ENCODE measurements at places on chromosomes 2 and 18.

GRCh38 chr2:26772064-26773001, 8.2 kb downstream of the SLC35F6 start:
- peak; percentile 50 for DNase-seq

- DNase-seq: no peak
Measured at GRCh38 chr2:212863185-212863588, 288.2 kb downstream of the IKZF2 start.

GRCh38 chr2:31579996-31580320, 780 bp downstream of the SRD5A2 start:
- no peak for DNase-seq

- DNase-seq: peak; percentile 77
Measured at GRCh38 chr2:25617948-25618646, 55.3 kb downstream of the DTNB start.

- DNase-seq: peak; percentile 55
Measured at GRCh38 chr2:112705575-112705974, 15.2 kb upstream of the NT5DC4 start.

DNA sequence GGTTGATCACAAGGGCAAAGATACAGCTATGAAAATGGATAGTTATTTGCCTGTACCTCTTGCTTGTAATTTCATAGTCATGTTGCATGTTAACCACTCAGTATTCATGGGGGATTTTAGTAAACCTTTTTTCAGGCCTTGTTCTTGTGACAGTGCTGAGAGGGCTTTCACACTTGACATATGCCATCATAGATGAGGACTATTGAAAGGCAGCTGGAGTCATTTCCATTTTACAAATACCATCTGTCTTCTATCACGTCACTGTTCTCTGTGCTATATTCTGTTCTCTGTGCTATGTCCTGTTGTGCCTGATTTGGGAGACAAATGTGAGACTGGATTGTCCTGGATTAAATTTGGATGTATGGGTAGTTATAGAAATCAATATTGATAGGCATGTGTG, 131.7 kb downstream of the LYPD6B start:
- DNase-seq: no peak

DNA sequence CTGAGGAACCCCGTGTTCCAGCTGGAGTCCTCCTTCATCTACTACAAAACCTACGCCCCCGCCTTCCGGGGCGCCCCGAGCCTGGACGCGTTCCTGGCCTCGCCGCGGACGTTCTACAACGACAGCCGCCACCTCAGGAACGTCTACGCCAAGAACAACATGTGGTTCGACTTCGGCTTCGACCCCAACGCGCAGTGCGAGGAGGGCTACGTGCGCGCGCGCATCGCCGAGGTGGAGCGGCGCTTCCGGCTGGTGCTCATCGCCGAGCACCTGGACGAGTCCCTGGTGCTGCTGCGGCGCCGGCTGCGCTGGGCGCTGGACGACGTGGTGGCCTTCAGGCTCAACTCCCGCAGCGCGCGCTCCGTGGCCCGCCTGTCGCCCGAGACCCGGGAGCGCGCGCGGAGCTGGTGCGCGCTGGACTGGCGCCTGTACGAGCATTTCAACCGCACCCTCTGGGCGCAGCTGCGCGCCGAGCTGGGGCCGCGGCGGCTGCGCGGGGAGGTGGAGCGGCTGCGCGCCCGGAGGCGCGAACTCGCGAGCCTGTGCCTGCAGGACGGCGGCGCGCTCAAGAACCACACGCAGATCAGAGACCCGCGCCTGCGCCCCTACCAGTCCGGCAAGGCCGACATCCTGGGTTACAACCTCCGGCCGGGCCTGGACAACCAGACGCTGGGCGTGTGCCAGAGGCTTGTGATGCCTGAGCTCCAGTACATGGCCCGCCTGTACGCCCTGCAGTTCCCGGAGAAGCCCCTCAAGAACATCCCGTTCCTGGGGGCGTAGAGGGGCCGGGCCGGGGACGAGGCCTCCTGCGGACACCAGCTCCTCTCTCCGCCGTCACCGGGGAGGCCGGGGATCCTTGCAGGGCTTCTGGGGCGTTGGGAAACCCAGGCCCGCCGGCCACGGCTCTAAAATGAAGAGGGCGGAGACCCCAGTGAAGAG, 5.3 kb upstream of the NEU4 start:
- DNase-seq: no peak

GRCh38 chr2:203878063-203878462, 10.5 kb downstream of the CTLA4 start:
- peak; percentile 21 for DNase-seq

GRCh38 chr18:58239879-58240278, 195.9 kb downstream of the NEDD4L start:
- no peak for DNase-seq

DNA sequence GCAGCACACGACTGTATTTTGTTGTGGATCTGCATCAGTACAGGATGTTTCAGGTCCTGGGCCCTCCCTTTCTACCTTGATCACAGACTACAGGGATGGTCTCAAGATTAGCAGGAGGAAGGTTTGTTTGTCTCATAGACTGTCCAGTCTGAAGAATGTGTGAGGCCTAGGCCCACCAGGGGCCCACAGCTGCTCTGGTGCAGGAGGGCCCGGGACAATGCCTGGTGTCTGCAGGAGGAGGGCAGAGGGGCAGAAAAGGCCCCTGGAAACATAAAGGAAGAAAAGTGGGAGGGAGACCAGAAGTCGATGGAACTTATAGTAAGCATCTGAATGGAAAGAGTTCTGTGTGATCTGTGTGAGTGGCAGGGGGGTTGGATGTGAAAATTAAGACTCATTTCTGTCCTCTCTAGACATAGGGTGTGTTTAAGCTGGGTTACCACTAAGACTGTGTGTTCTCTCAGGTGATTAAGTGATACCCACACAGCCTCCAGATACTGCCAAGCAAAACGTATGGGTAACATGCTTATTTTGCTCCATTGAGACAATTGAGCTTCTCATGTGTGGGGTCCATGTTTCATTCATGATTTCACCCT, 33.4 kb upstream of the LPIN2 start:
- DNase-seq: no peak

DNA sequence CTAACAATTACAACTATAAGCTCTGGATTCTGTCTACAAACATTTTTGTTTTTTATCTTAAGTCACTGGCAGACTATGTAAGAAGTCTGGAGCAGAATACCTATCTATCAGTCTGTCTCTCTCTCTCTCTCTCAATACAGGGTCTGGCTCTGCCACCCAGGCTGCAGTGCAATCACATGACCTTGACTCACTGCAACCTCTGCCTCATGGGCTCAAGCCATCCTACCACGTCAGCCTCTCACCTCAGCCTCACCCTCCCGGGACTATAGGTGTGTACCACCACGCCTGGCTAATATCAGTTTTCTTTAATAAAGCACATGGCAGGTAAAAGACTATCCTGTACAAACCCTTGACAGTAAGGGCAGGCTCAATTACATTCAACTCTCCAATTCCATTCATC, 96.9 kb downstream of the OSBPL1A start:
- no peak for DNase-seq

- DNase-seq: no peak
Measured at GRCh38 chr2:118847762-118848172, 319 bp upstream of the EN1 start.

GRCh38 chr2:21501376-21502027, 377.7 kb downstream of the TDRD15 start:
- no peak for DNase-seq

- DNase-seq: no peak
Measured at GRCh38 chr2:137411585-137411984, 552.7 kb upstream of the HNMT start.

DNA sequence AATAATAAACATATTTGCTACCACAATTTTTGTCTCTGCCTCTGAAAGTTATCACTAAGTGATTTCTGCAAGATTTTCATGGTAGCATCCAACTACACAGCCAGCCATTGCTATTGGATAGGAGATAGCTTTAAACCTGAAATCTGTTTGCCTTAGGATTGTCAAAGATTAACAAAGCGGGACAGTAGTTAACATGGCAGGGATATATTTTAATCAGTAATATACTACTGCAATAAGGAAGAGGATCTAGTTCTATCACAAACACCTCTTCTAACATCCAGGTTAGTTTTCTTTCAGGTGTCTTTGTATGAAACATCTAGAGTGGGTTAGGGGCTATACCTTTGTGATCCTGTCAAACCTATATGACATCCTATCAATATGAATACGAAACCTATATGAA, 641.3 kb downstream of the DPP10 start:
- DNase-seq: no peak

DNA sequence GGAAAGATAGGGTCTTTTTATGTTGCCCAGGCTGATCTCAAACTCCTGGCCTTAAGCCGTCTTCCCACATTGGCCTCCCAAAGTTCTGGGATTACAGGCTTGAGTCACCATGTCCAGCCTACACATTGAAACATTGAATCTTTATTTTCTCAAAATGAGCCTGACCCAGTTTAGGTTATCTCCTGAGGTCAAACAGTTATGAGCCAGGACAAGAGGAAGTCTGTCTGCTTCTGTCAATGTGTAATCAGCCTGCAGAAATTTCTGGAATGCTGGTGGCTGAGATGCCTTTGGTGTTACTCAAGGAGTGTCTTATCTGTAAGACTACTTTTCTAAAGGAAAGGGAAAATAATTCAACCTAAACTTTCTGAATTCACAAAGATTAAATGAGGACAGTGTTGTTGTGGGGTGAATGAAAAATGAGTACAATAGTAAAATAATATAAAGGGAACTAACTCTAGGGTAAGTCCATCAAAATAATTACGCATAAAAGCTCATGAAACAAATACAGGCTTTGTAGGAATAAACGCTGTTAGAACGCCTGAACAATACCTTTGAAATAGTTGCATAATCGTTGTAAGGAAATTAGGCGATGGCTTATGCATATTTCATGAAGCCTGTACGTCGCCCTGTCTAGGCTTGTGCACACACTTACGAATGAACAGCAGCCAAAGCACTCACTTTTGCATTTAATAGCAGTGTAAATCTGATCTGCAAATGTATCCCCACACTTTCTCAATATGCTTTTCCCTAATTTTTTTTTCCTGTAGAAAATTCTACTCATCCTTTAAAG, 260.8 kb downstream of the RDH14 start:
- DNase-seq: peak; percentile 84
